SK-N-MC (cell line): ENCODE measurements at places on chromosomes 3 and 15.

- DNase-seq, result no peak
These were observed 242.3 kb upstream of the ROBO1 start for GRCh38 chr3:80010021-80010571.

DNA sequence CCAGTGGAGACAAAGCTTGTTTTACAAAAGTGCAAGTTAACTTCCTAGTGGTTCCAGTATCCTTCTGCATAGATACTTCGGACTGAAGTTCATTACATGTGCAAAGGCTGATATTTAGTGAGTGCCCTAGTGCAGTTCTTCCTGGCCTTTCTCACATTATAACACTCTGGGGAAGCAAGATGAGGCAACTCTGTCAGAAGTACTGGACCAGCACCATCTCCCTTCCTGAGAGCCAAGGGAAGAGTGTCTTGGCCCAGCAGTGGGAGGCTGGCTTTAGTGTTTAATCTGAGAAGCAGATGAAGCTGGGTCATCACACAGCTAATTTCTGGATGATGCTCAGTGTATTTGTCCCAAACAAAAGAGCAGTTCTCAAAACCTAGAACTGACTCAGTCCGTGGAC is 397.7 kb downstream of the CACNA2D3 start:
- no peak for DNase-seq

DNA sequence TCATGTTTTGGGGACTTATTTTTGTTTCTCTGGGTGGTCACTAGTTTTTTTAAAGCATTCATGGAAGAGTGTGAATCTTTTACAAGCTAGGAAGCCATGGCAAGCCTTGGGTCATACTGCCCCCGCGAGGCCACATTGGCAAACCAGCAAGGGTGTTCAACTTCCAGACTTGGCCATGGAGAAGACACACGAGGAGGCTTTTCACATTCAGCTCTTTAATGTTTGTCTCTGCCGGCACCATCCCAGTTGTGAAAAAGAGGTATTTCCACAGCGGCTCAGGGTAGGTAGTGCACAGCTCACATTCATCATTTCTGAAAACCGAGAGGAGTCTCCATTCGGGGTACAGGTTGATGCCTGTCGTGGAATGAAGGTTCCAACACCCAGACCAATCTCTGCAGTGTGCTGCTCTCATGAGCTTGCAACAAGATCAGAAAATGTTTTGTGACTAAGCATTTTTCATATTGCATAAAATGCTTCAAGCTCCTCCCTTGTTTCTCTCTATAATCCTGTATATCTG is 7.7 kb downstream of the CCR5 start:
- peak; percentile 1 for DNase-seq

- DNase-seq, result no peak
These were observed 420.8 kb downstream of the CNTN6 start for GRCh38 chr3:1513662-1514061.
